Hypothalamus (tissue), 51 donors: ENCODE measurements at places on chromosomes 4 and X.

- DNase-seq = no peak
Observed at GRCh38 chr4:156939801-156940200, 31.8 kb downstream of the PDGFC start.

DNA sequence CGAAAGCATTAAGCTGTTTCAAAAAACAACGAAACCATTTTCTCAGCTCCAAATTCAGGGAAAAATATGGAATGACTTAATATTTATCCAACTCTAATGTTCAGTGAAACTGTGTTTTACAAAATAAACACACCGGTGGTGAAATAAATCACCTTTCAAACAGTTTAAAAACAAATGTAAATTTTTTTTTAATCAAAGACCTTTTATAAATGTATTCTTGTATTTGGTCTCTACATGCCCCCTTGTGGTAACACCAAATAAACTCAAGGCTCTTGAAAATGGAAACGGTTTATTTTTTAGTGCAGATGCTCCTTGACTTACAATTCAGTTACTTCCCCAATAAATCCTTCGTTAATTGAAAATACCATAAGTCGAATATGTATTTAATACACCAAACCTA, 45.8 kb upstream of the ITM2A start:
- DNase-seq = no peak

DNA sequence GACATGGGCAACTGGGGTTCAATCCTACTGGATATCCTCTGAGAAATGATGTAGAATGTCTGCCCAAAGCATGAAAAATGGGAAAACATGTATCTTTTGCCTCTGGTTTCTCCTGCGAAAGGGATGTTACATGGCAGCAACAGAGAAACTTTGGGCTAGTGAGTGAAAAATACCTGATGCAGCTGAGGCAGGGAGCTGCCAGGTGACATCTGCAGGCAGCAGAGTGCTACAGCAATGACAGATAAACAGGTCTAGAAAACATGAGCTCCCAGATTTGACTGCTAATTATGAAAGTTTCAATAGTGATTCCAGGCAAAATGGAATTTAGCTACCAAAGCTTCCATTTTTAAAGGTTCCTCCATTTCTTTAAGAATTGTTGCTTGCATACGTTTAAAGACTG, 4.8 kb upstream of the CXCL1 start:
- no peak for DNase-seq

GRCh38 chrX:44234541-44234940, 108.9 kb downstream of the EFHC2 start:
- no peak for DNase-seq

DNA sequence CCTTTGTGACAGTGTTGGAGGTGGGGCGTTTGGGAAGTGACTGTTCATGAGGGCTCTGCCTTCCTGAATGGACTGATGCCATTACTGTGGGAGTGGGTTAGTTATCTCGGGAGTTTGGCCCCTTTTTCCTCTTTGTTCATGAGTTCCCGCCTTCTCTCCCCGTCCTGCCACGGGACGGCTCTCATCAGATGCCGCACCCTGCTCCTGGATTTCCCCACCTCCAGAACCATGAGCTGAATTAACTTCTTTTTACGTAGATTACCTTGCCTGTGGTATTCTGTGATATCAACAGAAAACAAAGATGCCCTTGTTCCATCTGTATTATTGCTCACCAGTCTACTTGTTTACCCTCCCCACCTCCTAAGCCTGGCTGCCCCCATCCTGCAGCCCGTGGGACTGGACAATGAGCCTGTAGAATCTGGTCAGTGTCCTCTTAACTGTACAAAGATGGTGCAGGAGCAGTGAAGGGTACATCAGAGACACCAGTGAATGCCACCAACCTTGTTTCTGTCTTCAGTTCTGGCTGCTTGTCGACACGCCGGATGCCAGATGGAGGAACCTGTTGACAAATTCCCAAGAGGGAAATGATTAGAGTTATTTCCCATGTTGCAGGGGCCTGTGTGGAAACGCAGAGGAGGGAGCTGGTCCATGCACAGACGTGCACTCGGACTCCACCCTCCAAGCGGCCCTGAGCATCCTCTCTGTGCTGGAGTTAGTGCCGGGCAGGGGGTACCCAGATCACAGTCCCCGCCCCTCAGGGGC, 104.7 kb downstream of the ABLIM2 start:
- no peak for DNase-seq

DNA sequence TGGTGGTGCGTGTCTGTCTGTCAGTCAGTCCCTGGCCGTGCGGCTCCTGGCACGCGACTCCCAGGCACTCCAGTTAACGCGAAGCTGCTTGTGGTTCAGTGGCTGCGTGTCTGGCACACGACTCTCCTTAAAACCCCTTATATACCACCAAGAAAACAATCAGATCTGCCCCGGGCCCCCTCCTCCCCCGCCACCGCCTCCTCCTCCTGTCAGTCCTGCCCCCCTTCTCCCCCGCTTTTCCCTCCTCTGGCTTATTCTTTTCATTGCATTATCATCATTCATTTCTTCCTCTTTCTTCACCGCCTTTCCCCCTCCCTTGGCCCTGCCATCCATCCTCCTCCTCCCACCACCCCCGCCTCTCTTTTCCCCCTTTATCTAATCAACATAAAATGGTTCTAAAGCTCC, at the start of gene NEUROG2:
TSS of gene NEUROG2 (minus strand) at position 115 of the 405 bp plus-strand sequence. CDS start 705 bp downstream, outside the sequence.
- DNase-seq = no peak

DNA sequence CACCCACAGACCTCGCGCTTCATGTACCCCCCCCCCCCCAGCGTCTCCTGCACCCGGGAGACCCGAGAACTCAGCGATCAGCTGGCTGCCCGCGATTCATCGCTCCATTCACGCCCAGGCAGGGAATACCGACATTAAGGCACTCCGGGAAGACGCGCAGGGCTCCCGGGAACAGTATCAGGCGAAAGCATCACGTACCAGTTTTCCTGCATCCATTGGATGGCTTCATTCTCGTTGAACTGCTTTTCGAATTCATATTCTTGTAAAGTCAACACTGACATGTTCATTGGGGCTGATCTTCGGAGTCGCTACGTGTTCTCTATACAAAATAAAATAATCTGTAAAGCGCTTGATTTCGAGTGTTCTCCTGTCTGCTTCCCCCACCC, 373 bp downstream of the ELOVL6 start:
- no peak for DNase-seq
